ENCODE measurements at places on chromosomes 5 and 9.

- DNase-seq = no peak
Observed at GRCh38 chr5:149849966-149850910, 94.4 kb downstream of the PDE6A start.

DNA sequence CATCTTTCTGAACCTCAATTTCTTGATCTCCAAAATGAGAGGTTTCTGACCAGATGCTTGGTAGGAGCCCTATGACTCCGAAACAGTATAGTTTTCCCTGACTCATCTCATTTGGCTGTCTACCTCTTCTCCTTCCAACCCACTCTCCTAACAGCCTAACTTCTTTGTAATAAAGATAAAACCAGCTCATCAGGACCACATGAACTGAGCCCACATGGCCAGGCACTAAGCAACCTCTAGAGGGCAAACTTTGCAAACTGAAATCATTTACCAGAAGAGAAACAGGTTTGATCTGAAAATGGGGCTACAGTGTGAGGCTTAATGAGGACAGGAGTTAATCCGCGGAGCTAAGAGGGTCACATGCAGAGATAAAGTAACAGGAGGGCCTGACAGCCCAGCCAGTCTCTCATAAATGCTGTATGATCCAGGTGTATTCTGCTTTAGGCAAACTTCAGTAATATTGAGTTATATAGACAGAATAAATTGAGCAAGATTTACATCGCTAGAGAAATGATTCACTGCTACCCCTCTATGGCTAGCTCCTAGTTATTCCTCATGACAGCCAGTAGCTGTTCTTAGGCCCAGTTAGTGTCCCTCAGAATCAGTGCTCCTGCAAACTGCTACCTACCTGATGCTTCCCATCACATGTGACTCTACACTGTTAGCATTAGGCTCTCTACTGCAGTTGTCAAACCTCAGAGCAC is 64.6 kb downstream of the ABCA1 start:
- peak; percentile 23 for DNase-seq

DNA sequence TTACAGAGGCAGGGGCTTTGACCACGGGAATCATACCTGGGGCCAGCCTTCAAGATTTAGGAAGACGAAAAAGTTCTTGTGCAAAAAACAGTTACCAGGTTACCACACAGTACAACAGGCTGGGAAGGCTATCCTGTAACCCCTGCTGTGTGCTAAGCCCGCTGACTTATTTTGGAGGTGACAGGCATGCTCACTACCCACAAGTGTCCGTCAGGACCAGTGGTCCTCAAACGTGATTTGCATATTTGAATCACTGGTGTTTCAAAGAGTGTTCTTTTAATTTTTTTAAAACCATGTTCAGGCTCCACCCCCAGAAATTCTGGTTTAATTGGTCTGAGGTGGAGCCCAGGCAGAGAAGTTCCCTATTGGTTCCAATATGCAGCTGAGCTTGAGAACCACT is 146.6 kb downstream of the TTLL11 start:
- DNase-seq = no peak

DNA sequence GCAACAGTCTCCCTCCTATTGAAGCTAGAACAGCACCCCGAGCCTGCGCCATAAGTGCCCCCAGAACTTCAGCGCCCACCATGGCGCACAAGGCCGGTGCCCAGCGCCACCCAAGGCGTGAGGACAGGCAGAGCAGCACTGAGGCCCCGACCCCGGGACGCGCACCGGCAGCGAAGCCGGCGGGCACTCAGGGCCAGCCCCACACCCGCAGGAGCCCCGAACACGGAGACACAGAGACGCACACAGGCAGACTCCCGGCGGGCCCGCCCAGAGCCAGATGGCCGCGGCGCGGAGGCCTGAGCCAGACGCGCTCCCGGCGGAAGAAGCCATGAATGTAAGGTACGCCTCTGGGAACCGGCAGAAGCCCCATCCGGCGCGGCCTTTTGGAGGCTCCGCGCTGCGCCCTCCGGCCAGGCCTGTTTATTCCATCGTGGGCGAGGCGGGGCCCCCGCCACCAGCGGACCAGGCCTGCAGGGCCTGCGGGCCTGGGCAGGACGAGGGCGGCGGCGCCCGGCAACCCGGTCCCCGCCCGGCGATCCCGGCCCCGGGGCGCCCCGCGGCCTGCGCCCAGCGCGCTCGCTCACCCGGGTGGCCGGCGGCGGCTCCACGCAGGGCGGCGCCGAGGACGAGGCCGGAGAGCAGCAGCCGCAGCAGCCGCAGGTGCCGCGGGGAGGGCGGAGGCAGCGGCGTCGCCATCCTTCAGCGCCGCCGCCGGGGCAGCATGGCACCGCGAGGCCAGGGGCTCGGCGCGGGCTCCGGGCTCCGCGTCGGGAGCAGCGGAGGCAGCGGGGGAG is 486 bp downstream of the NPDC1 start:
- DNase-seq = no peak

DNA sequence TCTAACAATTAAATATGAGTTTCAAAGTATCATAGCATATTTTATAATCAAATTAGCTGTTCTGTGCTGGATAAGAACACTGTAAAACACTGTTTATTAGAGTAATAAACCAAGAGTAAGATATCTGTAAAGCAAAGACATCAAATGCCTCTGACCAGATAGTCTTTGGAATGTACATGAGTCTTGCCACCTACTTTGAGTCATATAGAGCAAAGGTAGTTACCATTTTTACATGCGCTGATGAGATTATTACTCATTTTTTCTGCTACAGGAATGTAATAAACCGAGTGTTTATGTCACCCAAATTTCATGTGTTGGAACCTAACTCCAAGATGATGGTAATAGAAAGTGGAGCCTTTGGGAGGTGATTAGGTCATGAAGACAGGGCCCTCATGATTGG is 654.5 kb downstream of the CETN3 start:
- no peak for DNase-seq

- DNase-seq = no peak
Observed at GRCh38 chr9:81558091-81558830, 131.1 kb downstream of the TLE1 start.
